ENCODE measurements at places on chromosomes 3 and 15.

DNA sequence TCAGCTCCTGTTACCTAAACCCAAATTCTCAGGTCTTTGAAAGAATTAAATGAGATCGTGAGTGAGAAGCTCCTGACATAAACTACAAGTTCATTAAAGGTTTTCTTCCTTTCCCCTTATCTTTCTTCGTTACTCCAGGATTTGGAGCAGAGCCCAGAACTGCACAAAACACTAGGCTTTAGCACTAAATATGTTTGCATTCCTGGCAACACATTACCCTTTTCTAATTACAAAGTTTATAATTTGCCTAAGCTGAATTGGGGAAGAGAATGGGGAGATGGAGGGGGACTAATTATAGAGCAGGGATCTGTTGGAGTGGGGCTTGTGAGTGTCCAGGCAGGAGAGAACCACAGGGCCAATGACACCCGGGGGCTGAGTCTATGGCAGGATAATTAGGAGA lies 109.7 kb downstream of the SV2B start:
- DNase-seq: no peak

DNA sequence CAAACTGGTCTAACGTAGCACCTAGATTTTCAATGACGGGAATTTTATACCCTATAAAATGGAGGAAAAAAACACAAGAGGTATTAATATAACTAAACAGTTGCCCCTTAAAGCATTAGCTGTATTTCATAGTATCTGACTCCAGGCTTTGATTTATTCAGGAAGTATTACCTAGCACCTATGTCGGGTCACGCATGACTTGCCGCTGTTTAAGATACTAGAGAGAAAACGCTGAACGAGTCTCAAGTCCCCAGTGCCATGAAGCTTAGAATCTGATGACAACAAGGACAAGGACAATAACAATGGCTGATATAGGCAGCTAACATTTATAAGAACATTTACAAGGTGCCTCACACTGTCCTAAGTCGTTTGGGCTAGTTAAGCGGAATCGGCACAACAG lies 1.9 kb downstream of the SNRPA1 start:
- no peak for DNase-seq

DNA sequence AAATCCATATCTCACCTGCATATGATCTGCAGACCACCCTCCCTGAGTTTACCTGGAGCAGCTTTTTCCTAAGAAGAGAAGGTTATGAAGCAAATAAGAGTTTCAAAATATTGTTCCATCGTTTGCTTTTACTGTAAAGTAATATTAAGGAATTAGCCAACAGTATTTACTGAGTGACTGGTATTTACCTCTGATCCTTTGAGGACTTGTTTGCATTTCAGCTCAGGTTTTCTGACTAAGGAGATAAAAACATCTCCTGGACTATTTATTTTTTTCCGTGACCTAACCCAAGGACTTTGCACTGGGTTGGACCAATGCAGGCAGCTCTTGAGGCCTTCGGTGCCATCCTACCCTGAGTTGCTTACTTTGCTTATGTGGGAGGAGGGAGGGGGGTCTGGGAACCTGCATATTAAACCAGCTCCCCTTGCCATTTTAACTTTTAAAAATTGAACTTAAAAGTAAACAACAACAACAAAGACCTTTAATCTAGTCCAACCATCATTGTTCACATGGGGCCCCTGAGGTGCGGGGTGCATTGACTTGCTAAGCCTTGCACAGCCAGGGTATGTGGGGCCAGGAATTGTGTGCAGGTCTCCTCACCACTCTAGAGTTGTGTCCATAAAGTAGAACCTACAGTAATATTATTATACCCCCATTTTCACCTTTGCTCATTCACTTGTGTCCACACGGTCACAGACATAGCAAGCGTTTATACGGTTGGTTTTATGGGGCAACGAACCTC lies 39.3 kb downstream of the TRAK1 start:
- DNase-seq: no peak

DNA sequence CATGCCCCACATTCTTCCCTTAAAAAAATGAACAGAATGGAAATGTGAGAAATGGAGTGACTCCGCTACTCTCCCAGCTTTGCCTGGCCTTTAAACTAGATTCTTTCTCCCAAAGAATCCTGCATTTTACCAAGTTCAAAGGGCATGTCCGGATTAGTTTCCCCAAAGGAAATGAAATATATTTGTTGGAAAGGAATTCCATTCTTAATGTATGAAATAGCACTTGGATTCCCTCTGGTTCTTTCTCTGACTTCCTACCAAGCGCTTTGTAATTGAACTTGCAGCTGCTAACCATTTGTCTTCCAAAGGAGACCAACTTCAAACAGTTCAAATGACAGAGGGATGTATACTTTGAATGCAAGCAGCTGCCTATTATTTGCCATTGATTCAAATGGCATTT lies 18.9 kb downstream of the MAP2K1 start:
- no peak for DNase-seq

DNA sequence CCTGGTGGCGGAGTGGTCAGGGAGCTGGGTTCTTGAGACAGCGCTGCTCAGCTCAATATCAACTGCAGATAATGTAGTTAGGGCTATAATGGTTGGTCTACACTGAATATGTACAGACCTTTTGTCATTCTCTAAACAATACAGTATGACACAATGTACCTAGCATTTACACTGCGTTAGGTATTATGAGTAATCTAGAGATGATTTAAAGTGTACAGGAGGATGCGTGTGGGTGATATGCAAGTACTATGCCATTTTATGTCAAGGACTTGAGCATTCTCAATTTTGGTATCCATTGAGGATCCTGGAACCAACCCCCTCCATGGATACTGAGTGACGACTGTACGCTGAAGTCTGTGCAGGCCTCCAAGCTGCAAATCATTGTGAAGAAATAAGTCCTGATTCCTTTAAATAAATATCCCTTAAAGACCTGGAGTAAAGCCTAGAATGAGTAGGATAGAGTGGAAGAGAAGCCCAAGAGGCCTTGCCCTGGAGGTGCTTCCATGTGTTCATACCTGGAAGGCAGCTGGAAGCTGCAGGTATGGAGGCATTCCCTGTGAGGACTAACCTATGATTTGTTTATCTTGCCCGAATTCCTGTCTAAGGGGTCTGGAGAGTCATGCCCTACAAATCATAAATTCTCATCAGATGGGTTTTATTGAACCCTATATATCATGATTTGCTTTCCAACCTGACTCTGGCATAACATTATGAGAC lies 15.7 kb upstream of the RTP1 start:
- no peak for DNase-seq

- DNase-seq: no peak
Observed at GRCh38 chr3:143218166-143218835, 98.7 kb downstream of the CHST2 start.

DNA sequence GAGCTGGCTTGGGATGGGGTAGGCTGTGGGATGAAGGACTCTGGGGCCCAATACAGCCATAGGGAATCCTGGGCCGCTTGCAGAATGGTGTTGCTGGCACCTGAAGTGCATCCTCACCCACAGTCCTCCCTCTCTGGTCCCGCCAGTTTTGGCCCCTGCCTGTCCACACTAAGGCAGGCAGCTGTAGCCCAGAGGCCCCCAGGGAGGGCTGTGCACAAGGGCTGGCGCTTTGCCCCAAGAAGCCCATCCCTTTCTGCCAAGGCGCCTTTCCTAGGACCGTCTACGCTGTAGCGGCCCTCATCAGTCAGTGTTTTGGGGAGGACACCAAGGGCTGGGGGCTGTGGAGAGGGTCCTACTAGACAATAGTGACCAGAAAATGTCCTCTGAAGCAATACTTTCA lies 116.2 kb upstream of the ABHD17C start:
- no peak for DNase-seq

DNA sequence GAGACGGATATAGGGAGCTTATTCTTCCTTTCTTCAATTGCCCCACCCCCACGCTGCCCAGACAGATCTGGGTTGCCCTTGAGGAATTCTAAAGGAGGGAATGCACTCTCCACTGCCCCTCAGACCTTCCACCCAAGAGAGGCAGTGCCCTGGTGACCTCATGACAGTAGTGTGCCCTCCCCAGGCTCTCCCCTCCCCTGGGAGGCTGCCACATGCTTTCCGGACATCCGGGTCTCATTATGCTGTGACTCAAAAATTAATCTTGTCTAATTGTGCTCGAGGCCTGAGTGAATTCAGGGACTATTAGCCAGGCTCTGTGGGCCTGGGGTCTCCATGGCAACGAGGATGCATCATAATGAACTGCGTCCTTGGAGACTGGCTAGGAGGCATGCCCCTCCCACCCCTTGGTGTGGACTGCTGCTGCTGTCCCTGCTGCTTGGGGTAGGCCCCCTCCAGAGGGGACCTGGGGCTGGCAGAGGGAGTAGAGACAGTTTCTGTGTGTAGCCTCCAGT lies 20.8 kb downstream of the CORO2B start:
- no peak for DNase-seq

DNA sequence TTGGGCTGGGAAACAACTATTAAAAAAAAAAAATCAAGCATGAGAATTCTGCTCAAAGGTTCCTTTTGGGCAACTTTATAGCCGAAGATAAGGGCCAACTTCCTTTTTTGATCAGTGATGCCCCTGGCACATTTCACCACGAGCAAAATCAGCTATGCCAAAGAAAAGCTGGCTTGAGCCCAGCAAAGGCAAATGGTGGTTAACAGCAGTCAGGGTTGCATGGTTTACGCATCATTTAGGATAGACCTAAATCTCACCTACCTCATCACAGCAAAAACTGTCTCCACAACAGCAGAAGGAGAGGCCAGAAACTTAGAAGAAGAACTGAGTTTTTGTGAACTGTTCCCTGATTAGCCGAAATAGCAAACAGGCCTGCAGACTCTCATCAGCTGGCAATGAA lies 220.1 kb upstream of the CDIN1 start:
- DNase-seq: no peak

- no peak for DNase-seq
Observed at GRCh38 chr3:124552224-124552623, 178.0 kb upstream of the UMPS start.

DNA sequence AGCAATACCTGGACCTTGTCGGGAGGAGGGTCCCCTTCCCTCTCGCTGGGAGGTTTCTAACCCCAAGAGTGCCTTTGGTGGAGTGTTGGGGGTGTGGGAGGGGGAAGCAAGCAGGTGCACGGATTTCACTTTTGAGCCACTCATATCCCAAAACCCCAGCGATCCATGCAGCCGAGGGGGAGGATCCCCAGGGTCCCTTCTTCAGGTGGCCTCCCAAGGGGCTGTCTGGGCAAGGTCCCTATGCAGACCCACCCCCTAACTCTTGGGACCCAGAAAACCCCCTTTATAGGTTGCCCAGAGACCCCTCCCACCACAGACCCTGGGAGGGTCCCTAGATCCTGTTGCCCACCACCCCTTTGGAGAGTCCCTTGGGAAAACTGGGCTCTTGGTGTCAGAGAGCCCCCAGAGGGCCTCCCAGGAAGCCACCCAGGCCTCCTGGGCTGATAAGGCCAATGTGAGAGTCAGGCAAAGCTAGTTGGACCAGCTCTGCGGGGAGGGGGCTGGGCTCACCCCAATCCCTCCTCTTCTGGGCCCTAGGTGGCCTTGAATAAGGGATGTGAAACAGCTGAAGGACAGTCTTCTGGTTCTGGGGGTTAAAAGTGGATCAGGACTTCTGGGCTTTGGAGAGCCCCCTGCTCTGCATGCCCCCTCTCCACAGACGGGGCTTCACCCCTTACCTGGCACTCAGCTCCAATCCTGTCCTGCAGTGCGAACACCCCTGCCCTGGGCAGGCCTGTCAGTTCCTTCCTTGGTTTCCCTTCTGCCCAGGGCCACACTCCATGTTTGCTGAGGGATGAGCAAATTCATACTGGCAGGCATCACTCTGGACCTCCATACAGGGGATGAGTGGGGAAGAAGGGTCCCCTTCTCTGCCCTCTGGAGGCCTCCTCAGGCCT lies 932 bp upstream of the PLCD1 start:
- no peak for DNase-seq

All from NCI-H2171 (cell line).